ENCODE measurements at places on chromosomes 16 and 17.

GRCh38 chr16:72972878-72973571 lies 74.9 kb downstream of the ZFHX3 start:
- DNase-seq: no peak

DNA sequence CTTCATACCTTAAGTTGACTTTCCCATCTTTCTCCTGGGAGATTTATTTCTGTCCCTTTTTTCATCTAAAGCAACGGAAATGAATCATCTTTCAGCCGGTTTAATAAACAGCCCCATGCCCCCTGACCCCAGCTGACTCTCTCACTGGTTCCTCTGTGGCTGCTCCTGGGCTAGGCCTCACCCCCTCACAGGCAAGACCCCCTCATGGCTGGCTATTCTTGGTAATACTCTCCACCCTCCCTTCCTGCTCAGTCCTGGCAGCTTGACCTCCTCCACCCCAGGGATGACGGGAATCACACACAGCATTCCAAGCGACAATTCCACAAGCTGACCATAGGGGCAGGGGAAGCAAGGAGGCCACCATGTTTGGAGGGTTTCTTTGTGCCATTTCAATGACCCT lies 1.5 kb upstream of the ADAP2 start:
- DNase-seq: no peak

- no peak for DNase-seq
These were observed 466.5 kb upstream of the MAF start for GRCh38 chr16:80066805-80067580.

DNA sequence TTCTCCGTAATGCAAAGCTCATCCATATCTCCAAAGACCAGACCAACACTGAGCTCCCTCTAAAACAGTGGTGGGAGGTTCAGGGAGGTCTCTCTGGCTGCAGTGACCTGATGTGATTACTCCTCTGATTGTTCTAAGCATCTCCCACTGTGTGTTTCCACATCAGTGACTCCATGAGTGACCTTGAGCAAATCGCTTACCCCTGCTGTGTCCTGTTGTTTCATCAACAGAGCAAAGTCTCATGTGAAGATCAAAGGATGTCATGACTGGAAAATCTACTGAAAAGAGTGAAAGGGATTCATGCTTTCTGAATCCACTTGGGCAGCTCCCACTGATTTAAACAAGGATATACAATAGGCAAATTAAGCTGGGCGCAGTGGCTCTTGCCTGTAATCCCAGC lies 352.9 kb downstream of the TMEM114 start:
- DNase-seq: no peak

- no peak for DNase-seq
These were observed 43.4 kb downstream of the SPOP start for GRCh38 chr17:49634485-49634860.

- DNase-seq: no peak
These were observed 57.7 kb downstream of the TBC1D16 start for GRCh38 chr17:79977708-79978547.
